Smooth muscle cell of the coronary artery (primary cell): ENCODE measurements at places on chromosomes 5 and 9. TPM values are rescaled to one million over a fixed set of nuclear protein-coding genes. Genes with fewer than 3 reads are reported as not detected.

ZNF366 gene
- total RNA-seq: under 0.01 and 0.12 TPM in 2 replicates

LECT2 gene
- total RNA-seq: not detected in 2 replicates

PARP8 gene
- total RNA-seq: 13.1 and 27.0 TPM in 2 replicates

ARHGEF28 gene
- total RNA-seq: 4.3 and 26.2 TPM in 2 replicates

ABO gene
- total RNA-seq: not detected in 2 replicates

PCDHGA11 gene
- total RNA-seq: 4.7 and 7.1 TPM in 2 replicates

INSL6 gene
- not detected in 2 replicates for total RNA-seq

RNF208 gene
- total RNA-seq: not detected in 2 replicates

RUFY1 gene
- 42.7 and 47.3 TPM in 2 replicates for total RNA-seq

UBTD2 gene
- total RNA-seq: 12.9 and 22.4 TPM in 2 replicates

PCDHB6 gene
- total RNA-seq: 0.08 TPM in 1 of 2 replicates, not detected in the other

CCDC152 gene
- 1.3 and 1.6 TPM in 2 replicates for total RNA-seq

SMARCA2 gene
- total RNA-seq: 45.9 and 95.8 TPM in 2 replicates

CEL gene
- under 0.01 and 0.15 TPM in 2 replicates for total RNA-seq

GMCL2 gene
- total RNA-seq: not detected in 2 replicates

MAMDC2 gene
- 2.7 and 3.5 TPM in 2 replicates for total RNA-seq

MSX2 gene
- 0.08 and 4.6 TPM in 2 replicates for total RNA-seq

CTXN3 gene
- not detected in 2 replicates for total RNA-seq

N4BP3 gene
- total RNA-seq: 0.08 and 0.35 TPM in 2 replicates

PAEP gene
- not detected in 2 replicates for total RNA-seq

PAIP2 gene
- total RNA-seq: 71.9 and 104 TPM in 2 replicates

ZNF454 gene
- 1.4 and 2.8 TPM in 2 replicates for total RNA-seq

PLAC8L1 gene
- total RNA-seq: not detected in 2 replicates

JAKMIP2 gene
- 0.15 TPM in 1 of 2 replicates, not detected in the other for total RNA-seq

ZDHHC11 gene
- total RNA-seq: 0.94 and 1.3 TPM in 2 replicates

WDR38 gene
- total RNA-seq: not detected in 2 replicates

HTR4 gene
- total RNA-seq: 0.08 TPM in 1 of 2 replicates, not detected in the other

SH3GL2 gene
- total RNA-seq: not detected in 2 replicates

PCDHB9 gene
- 0.12 and 0.30 TPM in 2 replicates for total RNA-seq

EQTN gene
- total RNA-seq: not detected in 2 replicates

IL13 gene
- total RNA-seq: not detected in 2 replicates

GLRA1 gene
- not detected in 2 replicates for total RNA-seq

SPATA31D4 gene
- total RNA-seq: not detected in 2 replicates

ABCA1 gene
- total RNA-seq: 79.8 and 223 TPM in 2 replicates

CATSPER3 gene
- total RNA-seq: 0.08 TPM in 1 of 2 replicates, not detected in the other

SLC36A3 gene
- total RNA-seq: not detected in 2 replicates

ADCY2 gene
- under 0.01 TPM in 2 replicates for total RNA-seq

CCL28 gene
- total RNA-seq: 0.68 and 1.9 TPM in 2 replicates

ITGA1 gene
- 10.2 and 48.3 TPM in 2 replicates for total RNA-seq
